Kidney epithelial cell (primary cell): ENCODE measurements at places on chromosomes 2 and 18.

DNA sequence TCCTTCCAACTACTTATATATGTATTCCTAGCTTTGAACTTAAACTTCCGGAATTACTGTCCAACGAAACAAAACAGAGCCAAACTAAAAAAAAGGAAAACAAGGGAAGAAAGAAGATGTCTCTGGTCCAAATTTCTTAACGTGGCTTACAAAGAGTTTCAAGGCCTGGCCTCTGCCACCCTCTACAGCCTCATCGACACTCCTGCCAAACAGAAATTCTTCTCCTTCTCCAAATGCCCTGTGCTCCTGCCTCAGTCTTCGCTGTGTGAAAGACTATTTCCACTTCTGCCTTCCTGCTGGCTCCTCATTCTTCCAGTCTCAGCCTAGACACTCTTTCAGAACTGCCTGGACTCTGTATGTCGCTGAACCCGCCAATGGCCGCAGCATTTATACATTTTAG lies 249.2 kb downstream of the TXNL1 start:
- DNase-seq, result no peak

- no peak for DNase-seq
These were observed 95.9 kb upstream of the ZBTB14 start for GRCh38 chr18:5391409-5391808.

DNA sequence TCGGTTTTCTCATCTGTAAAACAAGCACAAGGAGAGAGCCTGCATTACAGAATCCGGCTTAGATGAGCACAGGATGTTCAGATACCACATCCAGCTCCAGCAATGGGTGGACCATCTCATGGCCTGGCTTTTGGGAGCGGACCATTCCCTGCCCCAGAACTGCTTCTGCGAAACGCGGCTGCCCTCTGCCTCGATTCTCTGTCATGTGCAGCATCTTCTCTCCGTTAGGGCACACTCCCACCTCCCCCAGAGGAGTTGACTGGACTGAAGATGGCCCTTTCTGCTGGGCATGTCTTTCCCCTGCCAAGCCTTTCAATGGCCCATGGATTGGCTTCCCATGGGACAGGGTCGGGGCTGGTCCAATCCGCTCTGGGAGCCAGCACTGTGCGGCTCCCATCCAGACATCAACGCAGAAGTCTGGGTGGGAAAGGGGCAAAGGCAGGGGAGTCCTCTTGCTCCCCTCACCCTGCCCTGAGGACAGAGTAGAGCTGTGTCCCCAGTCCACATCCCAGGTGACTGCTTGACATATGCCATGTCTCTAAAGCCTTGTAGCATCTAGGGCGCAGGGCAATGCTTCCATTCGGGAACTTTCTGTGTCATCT lies 14.3 kb upstream of the FAHD2A start:
- no peak for DNase-seq

GRCh38 chr2:238640486-238640885 lies 207.4 kb upstream of the TWIST2 start:
- no peak for DNase-seq

DNA sequence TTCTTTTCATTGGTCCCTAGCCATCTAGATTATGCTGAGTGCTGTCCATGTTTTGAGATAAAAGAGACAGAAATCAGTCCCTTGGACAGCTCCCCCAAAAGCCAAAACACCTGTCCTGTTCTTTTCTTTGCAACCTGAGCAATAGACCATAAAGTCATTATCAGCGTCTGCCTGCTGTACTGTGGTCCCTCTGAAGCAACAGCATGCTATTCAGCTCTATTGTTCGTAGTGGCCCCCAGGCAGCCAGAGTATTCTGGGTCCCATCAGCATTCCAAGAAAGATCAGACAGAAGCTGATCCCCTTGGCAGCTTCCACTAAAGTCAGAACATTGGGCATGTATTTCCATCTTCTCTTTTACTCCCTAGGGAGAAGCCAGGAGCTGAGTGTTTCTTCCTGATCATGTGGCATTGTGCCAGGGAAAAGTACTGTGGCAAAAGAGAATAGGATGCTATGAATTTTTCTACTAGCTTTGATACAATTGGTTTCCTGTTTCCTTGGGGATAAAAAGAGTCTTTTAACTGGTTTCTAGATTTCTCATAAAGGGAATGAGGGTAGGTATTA lies 33.6 kb upstream of the ZSWIM2 start:
- no peak for DNase-seq

DNA sequence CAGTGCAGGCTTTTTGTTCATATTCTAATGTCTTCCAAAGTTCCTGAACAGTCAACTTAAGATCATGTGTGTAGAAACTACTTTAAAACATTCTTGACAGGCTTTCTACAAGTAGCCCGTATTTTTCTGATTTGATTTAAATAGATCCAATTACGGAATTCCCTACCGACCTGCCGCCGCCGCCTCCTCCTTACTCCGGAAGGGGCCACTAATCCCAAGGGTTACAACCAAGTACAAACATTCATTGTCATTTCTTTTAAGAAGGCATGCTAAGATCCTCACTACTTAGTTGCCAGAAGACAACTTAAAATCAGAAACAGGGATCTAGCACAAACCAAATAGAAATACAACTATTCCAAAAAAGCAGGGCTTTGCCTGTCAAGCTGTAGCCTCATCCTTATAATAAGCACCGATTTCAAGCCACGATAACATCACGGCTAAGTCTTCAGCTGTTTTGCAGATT lies 784 bp downstream of the WDR33 start:
- no peak for DNase-seq

- DNase-seq, result no peak
These were observed 175.7 kb downstream of the ETAA1 start for GRCh38 chr2:67572721-67573435.

GRCh38 chr18:44731530-44732237 lies 51.0 kb downstream of the SETBP1 start:
- no peak for DNase-seq

GRCh38 chr2:231545105-231545902 lies 15.1 kb upstream of the NMUR1 start:
- DNase-seq, result peak; percentile 28

GRCh38 chr2:69715964-69716363 lies 26.0 kb upstream of the ANXA4 start:
- no peak for DNase-seq

DNA sequence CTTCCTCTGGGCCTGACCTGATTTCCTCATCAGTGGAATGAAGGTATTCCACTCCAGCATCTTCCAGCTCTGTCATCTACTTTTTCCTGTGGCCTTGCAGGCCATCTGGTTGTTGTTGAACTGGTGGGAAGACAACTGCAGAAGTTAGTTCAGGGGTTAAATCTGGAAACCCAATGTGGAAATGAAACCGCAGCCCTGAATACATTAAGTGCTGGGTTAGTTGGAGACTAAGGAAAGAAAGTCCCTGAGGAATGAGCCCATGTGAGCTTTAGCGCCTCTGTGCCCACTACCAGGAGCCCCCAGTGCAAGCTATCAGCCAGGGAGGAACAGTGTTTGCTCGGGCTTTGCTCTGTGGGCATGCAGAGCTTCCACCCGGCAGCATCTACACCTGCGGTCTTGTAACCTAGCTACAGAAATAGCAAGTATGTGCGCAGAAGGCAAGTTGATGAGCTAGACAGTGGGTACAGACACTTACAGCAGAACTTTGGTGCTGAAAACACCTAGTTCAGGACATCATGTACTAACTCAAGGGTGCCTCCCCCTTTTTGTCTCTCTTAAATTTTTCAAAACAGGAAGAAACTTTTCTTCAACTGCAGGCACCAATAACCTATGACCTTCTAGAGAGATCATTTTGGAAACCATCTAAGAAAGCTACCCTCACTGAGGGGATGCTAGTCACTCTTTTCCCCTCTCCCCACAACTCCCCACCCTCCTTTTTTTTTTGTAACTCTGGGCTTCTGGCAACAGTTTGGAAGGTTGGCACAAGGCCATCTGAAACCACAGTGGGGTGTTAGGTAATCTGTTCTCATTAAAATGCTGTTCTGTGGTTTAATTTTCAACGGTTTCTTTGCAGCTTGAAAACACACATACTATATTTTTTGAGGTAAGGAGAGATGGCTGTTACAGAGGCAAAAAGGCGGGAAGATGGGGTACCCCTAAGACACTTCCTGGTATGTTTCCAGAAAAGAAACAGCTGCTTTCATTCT lies 18.3 kb upstream of the CXCR4 start:
- no peak for DNase-seq

- no peak for DNase-seq
These were observed 423.6 kb upstream of the CHST9 start for GRCh38 chr18:27608742-27609141.

DNA sequence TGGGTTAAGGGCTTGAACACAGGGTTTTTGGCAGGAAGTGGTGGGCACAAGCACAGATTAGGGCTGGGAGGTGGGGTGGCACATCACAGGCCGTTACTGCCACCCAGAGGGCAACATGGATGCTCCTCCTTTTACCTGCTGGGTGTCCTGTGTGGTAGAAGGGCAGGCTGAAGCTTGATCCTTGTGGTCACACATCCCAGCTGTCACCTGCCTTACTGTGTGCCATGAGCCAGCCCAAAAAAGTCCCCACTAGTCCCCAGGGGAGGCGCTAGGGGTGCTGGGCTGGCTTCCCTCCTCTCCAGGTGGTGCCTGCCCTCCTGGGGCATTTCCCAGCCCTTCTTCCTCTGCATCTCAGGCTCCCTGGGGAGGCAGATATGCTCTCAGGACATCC lies 50.5 kb upstream of the ALPP start:
- no peak for DNase-seq

- DNase-seq, result no peak
These were observed 48.4 kb upstream of the IGFBP5 start for GRCh38 chr2:216743781-216744180.

DNA sequence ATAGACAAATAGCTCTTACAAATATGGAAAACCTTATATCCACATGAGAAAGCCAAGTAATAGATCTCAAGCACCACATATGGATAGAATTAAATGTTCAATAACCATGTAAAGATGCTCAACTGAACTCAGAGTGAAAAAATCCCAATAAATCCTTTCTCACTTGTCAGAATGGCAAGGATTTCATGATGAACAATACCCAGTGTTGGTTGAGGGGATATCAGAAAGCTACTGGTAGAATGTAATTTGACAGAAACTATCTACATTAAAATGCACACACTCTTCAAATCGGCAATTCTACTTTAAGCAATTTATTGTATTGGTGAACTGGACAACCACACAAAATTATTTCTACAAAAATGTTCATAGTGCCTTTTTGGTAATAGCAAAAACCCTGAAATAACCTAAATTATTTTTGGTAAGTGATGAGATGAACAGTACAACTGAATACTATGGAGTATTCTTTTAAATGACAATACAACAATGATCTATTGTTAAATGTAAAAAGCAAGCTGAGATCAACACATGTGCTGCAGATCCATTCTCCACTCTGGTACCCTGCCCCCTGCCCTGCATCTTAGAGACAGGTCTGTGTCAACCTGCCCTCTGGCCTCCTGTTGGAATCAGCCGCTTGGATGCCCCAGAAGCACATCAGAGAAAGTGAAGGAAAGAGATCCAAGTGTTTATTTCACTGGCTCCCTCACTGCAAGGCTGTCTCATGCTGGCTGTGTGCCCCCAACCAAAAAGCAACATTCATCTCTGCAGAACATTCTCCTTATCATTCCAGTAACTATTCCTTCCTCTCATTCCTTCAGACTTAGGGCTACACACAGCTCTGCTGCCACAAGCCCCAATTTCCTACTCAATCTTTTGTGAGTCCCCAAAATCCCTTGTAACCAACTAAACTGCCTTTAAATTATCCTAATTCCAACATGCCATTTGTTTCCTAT lies 442.5 kb downstream of the LRATD1 start:
- no peak for DNase-seq

- no peak for DNase-seq
These were observed at the start of gene KCNS3 for GRCh38 chr2:17878281-17879136. Gene KCNS3 (plus strand): TSS chr2:17878667. CDS start chr2:17931009, 52,342 bp downstream.

DNA sequence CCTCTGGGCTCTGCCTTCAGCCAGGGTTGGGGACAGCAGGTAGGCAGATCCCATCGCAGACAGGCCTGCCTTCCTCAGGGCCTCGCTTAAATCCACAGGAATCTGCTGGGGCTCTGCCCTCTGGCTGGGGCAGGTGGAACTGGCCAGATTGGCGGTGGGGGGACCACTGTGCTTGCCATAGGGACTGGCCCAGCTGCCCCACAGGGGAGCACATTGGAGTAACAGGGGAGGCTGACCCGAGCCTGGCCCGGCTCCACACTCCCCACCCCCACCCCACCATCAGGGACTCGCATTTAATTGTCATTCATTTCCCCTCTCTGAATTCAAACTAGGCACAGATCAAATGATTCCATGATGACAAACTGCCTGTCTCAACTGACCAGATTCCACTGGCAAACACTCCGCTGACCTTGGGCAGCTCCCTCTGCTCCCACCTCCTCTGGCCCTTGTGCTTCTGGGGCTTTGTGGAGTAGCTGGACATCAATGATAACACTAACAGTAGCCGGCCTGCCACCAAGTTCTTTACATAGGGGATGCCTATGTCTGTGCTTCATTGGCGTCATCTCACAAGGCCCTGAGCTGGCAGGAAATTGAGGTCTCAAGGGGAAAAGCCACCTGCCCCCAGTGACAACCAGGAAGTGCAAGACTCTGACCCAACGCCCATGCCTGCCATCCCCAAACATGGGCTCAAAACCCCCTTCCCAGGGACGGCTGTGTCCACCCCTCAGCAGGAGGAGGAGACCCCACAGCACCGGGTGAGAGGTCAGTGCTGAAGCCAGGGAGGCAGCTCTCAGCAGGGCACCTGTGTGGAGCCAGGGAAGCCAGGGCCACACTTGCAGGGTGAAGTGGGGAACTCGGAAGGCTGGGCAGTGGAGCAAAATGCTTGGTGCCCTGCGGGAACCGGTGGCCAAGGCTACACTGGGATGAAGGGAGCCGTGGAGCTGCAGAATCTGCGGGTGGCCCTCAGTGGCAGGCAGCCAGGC lies 2.1 kb upstream of the B3GNT7 start:
- DNase-seq, result no peak

GRCh38 chr18:34153711-34154110 lies 71.0 kb downstream of the NOL4 start:
- DNase-seq, result no peak

GRCh38 chr2:17303521-17303920 lies 214.7 kb downstream of the RAD51AP2 start:
- DNase-seq, result no peak

DNA sequence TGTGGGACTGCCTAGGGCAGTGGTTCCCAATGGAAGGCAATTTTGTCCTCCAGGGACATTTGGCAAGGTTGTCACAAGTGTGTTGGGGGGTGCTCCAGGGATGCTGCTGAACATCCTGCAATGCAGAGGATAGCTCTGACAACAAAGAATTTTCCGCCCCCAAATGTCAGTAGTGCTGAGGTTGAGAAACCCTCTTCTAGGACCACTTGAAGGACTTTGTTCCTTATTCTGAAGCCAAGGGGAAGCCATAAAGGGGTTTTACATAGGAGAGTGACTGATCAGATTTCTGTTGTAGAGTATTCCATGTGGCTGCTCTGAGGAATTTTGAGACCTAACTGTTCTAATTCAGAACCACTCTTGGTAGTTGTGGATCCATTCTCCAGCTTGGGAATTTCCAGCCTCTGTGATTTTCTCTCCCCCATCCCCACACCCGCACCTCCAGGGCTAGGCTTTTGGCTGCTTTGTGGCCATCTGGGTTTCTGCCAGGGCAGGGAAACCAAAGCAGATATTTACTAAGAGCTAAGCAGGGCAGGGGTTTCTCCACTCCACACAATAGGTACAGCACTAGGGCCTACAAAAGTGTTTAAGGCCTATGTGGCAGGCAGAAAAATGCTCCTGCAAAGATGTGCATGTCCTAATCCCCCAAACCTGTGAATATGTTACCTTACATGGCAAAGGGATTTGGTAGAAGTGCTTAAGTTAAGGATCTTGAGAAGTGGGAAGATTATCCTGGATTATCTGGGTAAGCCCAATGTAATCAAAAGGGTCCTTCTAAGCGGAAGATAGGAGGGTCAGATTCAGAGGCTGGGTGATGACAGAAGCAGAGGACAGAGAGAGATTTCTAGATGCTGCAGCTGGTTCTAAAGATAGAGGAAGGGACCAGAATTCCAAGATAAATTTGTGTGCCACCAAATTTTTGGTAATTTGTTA lies 135.4 kb downstream of the TMEM17 start:
- DNase-seq, result no peak
